ENCODE measurements at places on chromosomes 6 and 20. TPM values are rescaled to one million over a fixed set of nuclear protein-coding genes. Genes with fewer than 3 reads are reported as not detected.

The GNMT gene
- total RNA-seq: 0.34 TPM

The ZBP1 gene
- total RNA-seq: 0.24 TPM

The CCN6 gene
- total RNA-seq: not detected

The MCCD1 gene
- not detected for total RNA-seq

The POM121L2 gene
- not detected for total RNA-seq

The ESF1 gene
- 18.9 TPM for total RNA-seq

The RAET1L gene
- total RNA-seq: not detected

The AP5S1 gene
- total RNA-seq: 12.0 TPM

DNA sequence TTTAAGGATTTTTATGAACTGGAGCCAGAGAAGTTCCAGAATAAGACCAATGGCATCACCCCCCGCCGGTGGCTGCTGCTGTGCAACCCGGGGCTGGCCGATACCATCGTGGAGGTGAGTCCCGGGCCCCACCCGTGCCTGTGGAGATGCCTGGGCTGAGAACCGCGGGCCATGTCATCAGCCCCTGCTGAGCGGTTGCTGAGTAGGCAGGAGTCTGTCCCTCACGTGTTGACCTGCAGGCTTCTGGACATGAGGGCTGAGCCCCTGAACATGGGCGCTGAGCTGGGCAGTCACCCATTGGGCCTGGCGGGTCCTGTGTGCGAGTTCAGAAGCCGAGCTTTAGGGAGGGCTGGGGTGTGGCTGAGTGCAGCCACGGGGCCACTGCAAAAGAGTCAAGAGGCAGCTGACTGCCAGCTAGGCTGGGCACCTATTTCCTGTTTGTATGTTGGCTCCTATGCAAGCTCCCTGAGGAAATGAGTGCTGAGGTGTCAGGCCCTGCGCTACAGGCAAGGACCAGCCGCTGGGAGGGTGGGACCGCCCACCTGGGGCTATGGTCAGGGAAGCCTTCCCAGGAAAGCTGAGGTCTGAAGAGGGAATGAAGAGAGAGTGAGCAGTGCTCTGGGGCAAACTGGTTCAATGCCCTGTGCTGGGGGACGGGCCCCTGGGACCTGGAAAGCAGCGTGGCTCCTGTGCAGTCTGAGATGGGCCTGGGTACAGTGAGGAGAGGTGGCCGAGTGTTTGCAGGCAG, 34.3 kb downstream of the PYGB start:
- no peak for DNase-seq
- H3K36me3 ChIP-seq: no peaks in the 10 kb centered on the region
- no peak overlapping the region for H3K4me3 ChIP-seq
- peak overlapping the region; percentile 41 for H3K27ac ChIP-seq
- H3K4me1 ChIP-seq: peaks cover 3% of the 10 kb centered on the region

DNA sequence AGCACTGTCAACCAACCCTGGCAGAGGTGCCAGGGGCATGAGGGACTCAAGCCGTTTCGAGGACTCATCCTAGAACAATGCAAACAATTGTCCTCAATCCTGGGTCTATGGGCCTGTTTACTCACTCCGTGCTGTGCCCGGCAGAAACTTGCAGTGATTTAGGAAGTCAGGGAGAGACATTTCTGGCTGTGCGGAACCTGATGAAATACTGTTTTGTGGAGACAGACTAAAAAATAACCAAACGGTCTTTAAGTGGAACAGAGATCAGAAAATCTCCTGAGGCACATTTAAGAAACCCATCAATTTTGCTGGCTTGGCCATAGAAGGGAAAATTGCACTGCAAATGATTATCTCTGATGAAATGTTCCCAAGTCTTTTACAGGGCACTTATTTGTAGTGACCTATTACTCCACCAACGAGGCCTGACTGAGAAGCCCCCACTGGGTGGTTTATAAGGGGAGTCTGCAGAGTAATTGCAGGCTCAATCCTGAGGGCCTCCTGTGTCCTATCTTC, 79.8 kb upstream of the KCNK16 start:
- H3K4me3 ChIP-seq: no peak overlapping the region
- no peak overlapping the region for H3K27ac ChIP-seq
- no peaks in the 10 kb centered on the region for H3K36me3 ChIP-seq
- DNase-seq: no peak

DNA sequence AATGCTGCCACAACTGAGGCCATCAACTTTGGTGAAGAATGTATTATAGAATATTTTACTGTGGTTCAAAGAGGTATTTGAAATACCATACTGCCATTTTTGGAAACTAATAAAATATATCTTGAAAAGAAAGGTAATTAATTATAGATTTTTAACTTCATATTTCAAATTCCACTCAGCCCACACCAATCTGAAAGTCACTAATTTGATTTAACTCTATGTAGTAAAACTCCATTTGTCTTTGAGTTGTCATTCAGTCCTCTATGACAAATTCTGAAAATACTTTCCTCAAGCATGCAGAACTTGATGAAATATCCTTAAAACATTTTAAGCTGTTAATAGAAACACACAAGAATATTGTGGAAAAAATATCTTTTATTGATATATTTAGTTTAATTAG, 1196.7 kb upstream of the CITED2 start:
- H3K36me3 ChIP-seq: no peaks in the 10 kb centered on the region
- H3K27me3 ChIP-seq: no peaks in the 10 kb centered on the region
- DNase-seq: no peak
- no peak overlapping the region for H3K4me3 ChIP-seq
- H3K27ac ChIP-seq: no peak overlapping the region
- H3K4me1 ChIP-seq: peaks cover 14% of the 10 kb centered on the region

DNA sequence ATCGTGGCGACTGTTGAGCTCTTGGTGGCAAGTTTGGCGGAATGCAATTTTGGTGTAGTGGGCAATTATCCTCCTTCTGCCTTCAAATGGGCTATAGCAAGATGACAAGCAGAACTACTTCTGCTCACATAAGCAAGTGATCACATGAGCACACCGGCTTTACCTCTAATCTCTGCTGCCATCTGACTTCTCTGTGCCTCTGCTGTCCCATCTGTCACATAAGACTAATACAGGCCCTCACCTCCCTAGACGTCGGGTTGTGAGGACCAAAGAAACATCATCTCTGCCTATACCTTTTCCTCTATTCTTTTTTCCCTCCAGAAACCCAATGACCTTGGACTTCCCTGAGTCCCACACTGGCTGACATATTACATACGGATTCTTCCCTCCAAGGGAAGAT, 13.3 kb upstream of the WTAP start:
- H3K36me3 ChIP-seq: no peaks in the 10 kb centered on the region
- H3K4me1 ChIP-seq: peaks cover 32% of the 10 kb centered on the region
- no peaks in the 10 kb centered on the region for H3K27me3 ChIP-seq

- no peak overlapping the region for H3K27ac ChIP-seq
- H3K4me1 ChIP-seq: no peaks in the 10 kb centered on the region
- H3K4me3 ChIP-seq: no peak overlapping the region
- DNase-seq: no peak
- H3K27me3 ChIP-seq: no peaks in the 10 kb centered on the region
- H3K36me3 ChIP-seq: no peaks in the 10 kb centered on the region
Observed at GRCh38 chr6:22432060-22432459, 135.2 kb upstream of the PRL start.

- DNase-seq: peak; percentile 87
- peaks cover 35% of the 10 kb centered on the region for H3K4me1 ChIP-seq
- H3K4me3 ChIP-seq: peak overlapping the region; percentile 52
- H3K27me3 ChIP-seq: no peaks in the 10 kb centered on the region
Observed at GRCh38 chr6:152112491-152113261, 305.2 kb downstream of the ESR1 start.

DNA sequence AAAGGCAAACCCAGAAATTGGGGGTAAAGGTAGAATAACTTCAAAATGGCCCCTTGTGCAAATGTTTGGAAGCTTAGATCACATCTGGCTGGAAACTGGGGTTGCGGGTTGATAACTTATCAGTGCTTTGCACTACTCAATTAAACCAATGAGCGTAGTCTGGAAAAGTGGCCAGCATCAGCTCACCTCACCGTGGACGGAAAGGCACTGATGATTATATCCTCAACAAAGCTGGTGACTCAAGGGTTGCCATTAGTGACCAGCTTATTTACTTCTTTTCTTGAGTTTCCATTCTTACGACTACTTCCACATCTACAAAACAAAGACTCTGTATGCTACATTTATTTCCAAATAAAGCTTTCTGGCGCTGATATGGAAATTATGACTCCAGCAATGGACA, 198.5 kb upstream of the HEY2 start:
- no peak overlapping the region for H3K4me3 ChIP-seq
- no peaks in the 10 kb centered on the region for H3K4me1 ChIP-seq
- no peaks in the 10 kb centered on the region for H3K36me3 ChIP-seq
- H3K27me3 ChIP-seq: no peaks in the 10 kb centered on the region

GRCh38 chr6:166443166-166443565, 60.4 kb upstream of the MPC1 start:
- no peak for DNase-seq
- H3K4me1 ChIP-seq: no peaks in the 10 kb centered on the region
- H3K4me3 ChIP-seq: no peak overlapping the region
- H3K27me3 ChIP-seq: no peaks in the 10 kb centered on the region

- no peak overlapping the region for H3K4me3 ChIP-seq
- no peaks in the 10 kb centered on the region for H3K36me3 ChIP-seq
- DNase-seq: no peak
- no peak overlapping the region for H3K27ac ChIP-seq
- no peaks in the 10 kb centered on the region for H3K27me3 ChIP-seq
Observed at GRCh38 chr6:147283460-147283859, 79.2 kb downstream of the STXBP5 start.

DNA sequence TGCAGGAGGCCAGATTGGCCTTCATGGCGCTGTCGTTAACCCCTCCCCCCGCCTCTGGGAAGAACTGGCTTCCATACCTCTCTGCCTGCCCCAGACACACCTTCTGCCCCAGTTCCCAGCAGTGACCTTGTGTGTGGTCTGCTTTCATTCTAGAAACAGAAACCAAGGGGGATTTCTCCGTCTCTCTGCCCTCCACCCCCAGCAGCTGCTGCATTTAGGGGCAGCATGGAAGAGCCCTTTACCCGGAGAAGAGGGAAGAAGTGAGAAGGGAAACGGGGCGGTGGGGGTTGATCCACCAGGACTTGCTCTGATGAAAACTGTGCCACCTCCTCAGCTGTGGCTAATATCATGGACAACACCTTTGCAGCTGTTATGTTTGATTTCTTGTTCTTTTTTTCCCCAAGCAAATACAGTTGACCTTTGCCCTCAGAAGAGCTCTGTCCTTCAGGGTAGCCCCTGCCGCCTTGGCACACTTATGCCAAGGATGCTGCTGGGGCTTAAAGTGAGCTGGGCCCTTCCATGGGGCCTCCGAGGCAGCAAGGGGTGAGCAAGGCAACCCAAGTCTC, 6.1 kb downstream of the GLP1R start:
- H3K36me3 ChIP-seq: no peaks in the 10 kb centered on the region
- H3K4me1 ChIP-seq: no peaks in the 10 kb centered on the region
- peaks cover 10% of the 10 kb centered on the region for H3K27me3 ChIP-seq

GRCh38 chr6:219019-219570, 73.2 kb upstream of the DUSP22 start:
- no peak overlapping the region for H3K27ac ChIP-seq
- peaks cover 14% of the 10 kb centered on the region for H3K27me3 ChIP-seq
- no peak for DNase-seq
- no peaks in the 10 kb centered on the region for H3K36me3 ChIP-seq
- no peak overlapping the region for H3K4me3 ChIP-seq
- no peaks in the 10 kb centered on the region for H3K4me1 ChIP-seq

- no peak overlapping the region for H3K27ac ChIP-seq
- H3K27me3 ChIP-seq: no peaks in the 10 kb centered on the region
- DNase-seq: no peak
- no peaks in the 10 kb centered on the region for H3K4me1 ChIP-seq
Observed at GRCh38 chr20:40313730-40314129, 375.3 kb downstream of the MAFB start.

- no peak overlapping the region for H3K4me3 ChIP-seq
- H3K27ac ChIP-seq: no peak overlapping the region
- DNase-seq: no peak
- no peaks in the 10 kb centered on the region for H3K27me3 ChIP-seq
- no peaks in the 10 kb centered on the region for H3K36me3 ChIP-seq
Observed at GRCh38 chr6:154882107-154882506, 113.0 kb upstream of the TIAM2 start.
